ENCODE measurements at places on chromosomes 4 and X.

GRCh38 chr4:18816228-18816895 lies 794.8 kb upstream of the LCORL start:
- no peak for DNase-seq

DNA sequence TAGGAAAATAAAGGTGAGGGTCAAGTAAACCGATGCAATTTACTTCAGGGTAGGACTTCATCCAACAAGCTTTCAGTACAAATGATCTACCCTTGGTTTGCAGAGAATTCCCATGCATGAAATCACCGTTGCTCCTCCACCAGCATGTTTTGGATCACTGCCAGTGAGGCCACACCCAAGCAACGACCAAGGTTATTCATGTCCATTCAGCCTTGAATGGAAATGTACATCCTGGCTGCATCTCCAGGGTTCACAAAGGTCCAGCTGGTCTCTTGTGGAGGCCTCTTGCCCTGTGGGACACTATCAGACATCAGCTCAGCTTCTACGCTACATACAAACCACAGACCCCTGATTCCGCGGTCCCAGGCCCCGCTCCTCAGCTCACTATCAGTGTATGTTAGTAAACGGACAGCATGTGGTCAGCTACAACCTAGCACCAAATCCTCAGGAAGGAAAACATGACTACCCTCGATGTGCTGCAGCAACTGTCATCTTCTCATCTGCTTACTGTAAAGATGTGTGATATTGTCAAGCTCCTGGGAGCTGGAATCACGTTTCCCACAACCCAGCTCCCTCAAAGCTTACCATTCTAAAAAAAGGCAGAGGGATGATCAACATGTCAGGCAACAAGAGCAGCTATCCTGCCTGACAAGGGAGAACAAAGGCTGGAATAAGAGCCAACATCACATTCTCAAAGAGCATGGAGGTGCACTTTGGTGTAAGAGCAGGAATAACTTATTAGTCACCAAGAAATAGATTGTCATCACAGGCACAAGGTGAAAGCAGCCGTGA lies 4.9 kb downstream of the LYAR start:
- DNase-seq = no peak

- no peak for DNase-seq
These were observed 13.3 kb downstream of the SGMS2 start for GRCh38 chr4:107837776-107838618.

GRCh38 chr4:15233626-15234025 lies 194.2 kb upstream of the C1QTNF7 start:
- no peak for DNase-seq

- DNase-seq = no peak
These were observed 244.3 kb downstream of the GPAT3 start for GRCh38 chr4:83780053-83780733.

DNA sequence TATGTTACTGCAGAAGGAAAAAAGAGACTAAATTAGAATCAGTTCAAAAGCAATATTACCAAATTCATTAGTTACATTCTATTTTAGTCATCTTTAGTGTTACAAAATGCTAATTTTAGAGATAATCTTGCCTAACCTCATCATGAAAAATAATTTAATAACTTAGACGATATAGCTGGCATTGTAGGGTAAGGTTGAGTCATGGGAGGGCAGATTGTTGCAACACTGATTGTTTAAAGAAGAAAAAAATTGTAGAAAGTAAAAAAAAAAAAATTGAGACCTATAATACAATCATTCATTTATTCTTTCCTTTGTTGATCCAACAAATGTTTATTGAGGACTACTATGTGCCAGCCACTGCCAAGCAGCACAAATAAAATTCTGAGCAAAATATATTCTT lies 330.9 kb downstream of the GBA3 start:
- DNase-seq = no peak

DNA sequence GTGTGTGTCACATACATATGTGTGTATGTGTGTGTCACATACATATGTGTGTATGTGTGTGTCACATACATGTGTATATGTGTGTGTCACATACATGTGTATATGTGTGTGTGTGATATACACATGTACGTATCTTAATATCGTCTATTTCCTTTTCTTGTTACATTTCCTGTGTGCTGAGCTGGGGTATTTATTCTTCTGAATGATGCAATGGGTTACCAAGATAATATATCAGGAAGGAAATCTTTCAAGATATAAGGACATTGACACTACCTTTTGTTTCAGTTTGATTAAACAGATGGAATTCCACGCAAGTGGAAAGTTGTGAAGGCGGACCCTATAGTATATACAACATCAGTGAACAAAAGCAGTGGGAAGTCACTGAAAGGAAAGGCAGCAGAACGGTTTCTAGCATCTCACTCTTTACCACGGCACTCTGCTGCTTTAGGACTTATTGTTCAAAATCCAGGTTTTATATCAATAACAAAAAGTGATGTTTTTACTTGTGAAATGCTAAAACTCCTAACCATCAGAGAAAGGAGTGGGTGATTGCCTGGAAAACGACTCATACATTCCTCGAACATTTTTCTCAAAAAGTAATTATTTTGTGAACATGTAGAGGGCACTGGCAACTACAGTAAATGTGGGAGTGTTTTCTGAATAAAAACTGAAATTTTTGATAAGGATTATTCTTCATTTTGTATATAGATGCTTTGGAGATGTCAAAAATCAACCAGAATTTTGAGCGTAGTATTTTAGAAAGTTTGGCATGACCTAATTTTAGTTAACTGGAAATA lies 43.1 kb upstream of the IL21 start:
- DNase-seq = no peak

DNA sequence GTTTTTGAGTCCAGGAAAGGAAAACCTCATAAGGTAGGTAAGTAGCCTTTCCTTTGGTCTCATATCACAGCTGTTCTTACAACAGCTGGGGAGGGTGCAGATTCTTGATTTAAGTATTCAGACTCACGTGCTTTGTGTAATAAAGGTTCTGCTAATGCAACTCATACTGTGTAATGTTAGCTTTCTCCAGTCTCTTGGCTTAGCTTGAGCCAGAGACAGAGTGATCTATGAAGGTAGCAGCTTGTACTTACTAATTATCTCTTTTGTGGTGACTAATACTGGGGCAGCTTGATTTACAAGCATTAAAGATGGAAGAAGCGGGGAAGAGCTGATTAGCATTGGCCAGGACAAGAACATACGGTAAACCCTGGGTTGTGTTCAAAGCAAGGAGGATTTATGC lies 80.3 kb downstream of the LNX1 start:
- DNase-seq = no peak

- no peak for DNase-seq
These were observed 59.8 kb downstream of the ANOS1 start for GRCh38 chrX:8672176-8672575.

DNA sequence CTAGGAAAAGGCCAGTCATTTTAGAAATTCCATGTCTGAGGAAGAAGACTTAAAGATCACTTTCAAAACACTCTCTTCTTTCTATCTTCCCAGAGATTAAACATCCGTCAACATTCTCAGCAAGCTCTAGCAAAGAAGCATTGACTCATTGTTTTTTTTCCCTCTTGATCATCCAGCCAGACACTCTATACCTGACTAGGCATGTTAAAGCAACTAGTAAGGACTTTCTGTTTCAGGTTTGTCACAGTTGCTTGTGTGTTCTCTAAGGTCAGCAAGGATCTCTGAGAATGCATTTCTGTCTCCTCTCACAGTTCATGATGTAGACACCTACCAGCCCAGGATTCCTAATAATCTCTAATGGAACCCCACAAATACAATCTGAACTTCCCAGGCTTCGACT lies 112.2 kb downstream of the IL13RA2 start:
- DNase-seq = no peak

- DNase-seq = peak; percentile 86
These were observed 107.4 kb upstream of the SLC4A4 start for GRCh38 chr4:71231129-71232055.

GRCh38 chr4:30769093-30769492 lies 48.9 kb downstream of the PCDH7 start:
- DNase-seq = no peak

- no peak for DNase-seq
These were observed 323.5 kb upstream of the CASK start for GRCh38 chrX:42246814-42247213.

DNA sequence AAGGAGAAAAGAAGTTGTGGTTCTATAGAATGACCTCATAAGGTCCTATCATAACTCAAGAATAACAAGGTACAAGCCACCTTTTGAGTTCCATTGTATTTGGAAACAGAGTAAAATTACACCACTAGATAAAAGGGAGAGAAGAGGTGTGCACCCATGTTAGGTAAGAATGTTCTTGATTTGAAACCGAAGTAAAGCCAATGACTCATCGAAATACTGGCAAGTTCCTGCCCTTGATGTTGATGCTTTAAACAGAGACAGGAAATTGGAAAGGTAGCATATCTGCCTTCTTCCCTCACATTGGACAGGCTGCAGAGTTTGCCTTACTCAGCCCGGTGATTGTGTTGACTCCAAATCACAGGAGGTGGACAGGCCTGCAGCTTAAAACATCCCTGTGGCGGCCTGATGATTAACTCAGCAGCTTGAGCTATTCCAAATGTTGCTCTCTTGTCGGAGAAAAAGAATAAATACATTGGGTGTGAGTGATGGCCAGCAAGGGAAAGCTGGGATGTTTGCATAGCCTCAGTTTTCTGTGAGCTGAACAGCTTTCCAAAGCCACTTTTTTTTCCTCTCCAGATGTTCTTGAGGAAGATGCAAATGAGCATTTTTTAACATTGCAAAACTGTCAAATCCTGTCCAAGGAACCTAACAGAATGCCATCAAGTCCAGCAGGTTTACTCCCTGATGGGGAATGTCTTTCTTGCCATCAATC lies 321.1 kb downstream of the NKX6-1 start:
- no peak for DNase-seq

- no peak for DNase-seq
These were observed 12.8 kb upstream of the SLC2A9 start for GRCh38 chr4:10034136-10034535.

DNA sequence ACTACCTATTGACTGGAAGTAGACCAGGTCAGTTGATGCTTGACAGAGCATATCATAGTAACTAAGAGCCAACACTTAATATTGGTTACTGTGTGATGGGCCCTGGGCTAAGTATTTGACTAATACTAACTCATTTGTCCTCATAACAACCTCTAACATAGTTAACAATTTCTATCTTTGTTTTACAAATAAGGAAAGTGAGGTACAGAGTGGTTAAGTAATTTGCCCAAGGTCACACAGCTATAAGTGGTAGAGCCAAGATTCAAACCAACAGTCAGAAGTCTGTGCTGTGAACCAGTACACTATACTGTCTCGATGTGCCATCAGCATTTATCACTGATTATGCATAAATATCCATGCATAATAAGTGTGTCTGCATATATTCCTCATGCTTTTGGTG lies 27.1 kb upstream of the NUP54 start:
- DNase-seq = no peak

- DNase-seq = no peak
These were observed 2.9 kb upstream of the OTUD5 start for GRCh38 chrX:48960291-48960690.

GRCh38 chrX:120790118-120790517 lies 85.5 kb downstream of the CT47B1 start:
- DNase-seq = no peak

DNA sequence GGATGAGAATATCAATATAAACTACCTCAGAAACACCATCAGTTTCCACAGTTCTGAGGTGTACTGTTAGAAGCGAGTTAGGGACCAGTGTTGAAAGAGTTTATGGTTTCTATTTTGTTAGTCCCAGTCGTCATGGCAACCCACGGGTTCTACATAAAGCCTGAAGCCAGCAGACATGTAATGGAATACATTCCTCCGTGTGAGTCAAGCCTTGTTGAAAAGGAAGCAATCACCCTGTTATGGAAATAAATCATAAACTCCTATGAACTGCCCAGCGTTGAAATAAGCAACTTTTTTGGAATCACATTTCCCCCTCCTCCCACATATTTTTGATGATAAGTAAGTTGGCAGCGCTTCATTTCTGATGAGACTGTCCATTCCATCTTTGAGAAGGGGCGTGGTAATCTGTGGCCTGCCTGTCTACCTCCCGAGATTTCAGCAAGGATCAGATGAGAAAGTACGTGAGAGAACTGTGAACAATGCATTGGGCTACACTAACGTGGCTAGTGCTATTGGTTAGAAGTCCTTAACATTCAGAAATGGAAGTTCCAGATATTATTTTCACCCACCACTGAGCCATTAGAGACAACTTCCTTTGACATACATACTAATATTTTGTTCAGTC lies 40.4 kb upstream of the PDHA1 start:
- DNase-seq = no peak

GRCh38 chr4:2965262-2965661 lies 1.9 kb downstream of the GRK4 start:
- DNase-seq = no peak

DNA sequence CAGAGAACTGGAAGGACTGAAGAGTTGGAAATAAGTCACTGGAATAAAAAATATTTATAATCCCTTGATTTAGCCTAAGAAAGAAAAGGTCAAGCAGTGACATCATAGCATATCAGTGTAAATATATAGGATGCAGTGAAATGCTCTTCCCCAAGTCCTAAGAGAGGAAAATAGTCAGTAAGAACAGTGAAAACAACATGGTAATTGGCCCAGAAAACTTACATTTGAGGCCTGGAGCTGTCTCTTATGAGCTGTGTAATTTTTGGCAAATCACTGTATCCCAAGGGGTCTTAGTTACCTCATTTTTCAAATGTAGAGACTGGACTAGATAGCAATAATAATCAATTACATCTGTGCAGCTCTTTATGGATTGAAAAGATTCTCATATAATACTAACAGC lies 255.7 kb upstream of the AR start:
- no peak for DNase-seq

GRCh38 chr4:181488926-181489325 lies 754.3 kb upstream of the TENM3 start:
- no peak for DNase-seq

DNA sequence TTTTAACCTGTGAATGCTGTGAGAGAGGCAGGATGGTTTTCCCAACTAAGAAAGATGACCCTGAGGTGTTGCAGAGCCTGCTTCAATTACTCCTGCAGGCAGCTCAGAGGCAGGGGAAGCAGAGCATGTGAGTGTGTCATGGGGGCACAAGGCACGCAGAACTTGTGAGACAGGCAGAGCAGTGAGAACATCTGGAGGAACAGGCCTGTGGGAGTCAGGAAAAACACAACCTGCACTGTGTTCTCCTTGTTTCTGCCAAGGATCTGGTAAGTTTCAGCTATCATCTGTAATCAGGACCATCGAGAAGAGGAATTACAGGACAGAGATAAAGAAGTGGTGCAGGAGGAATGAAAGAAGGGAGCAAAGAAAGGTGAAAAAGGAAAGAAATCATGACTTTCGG lies 741.8 kb upstream of the INTU start:
- no peak for DNase-seq

DNA sequence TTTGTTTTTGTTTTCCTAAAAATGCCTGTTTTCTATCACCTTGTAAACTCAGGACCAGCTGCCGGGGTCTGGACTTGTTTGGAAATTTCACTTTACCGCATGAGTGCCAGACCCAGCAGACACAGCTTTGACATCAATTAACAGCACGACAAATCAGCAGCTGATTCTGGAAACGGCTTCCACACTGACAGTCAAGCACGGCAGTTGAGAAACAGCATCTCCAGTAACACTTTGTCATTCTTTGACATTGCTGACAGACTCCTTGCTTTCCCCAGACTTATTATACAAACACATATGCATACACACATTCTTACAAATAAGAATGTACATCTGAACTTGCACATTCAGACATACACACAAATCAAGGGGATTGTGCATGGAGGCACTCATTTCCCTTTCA lies 1017.6 kb upstream of the HS3ST1 start:
- no peak for DNase-seq
